ENCODE measurements at places on chromosomes 12 and 14.

DNA sequence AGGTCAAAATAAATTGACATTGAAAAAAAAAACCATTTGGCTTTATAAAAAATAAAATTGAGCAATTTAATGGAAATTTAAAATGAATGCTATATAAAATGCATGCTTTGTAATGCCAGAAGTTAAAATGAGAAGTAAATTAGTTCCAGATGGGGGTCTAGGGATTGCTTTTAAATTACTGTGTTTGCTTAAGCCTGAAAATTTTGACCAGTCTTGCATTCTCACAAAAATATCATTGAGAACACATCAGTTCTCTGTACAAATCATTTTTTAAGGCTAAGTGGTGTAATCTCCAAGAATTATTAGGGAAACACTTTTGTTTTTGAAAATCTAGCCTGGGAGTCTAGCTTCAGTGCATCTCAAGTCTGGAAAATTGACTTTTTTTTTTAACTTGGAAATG is 90.7 kb downstream of the RERG start:
- no peak for DNase-seq

- no peak for DNase-seq
Measured at GRCh38 chr14:73241481-73242165, 4.3 kb downstream of the PAPLN start.

DNA sequence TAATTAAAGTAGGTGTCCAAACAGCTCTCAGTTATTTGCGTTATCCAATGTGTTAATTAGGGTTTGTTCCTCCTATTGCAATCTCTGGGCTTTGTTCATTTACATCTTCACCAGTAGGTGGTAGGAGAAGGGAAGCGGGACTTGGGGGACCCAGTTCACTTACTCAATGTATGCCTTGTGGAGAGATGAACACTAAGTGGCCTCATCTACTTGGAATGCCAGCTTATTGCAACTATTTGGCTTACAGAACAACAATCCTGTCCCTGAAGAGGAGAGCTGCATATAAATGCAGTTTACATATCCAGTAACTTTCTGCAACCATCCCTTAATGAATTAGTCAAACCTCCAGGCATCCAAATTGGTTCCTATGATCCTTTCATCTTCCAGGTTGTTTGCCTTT is 417.1 kb upstream of the CCDC196 start:
- no peak for DNase-seq

DNA sequence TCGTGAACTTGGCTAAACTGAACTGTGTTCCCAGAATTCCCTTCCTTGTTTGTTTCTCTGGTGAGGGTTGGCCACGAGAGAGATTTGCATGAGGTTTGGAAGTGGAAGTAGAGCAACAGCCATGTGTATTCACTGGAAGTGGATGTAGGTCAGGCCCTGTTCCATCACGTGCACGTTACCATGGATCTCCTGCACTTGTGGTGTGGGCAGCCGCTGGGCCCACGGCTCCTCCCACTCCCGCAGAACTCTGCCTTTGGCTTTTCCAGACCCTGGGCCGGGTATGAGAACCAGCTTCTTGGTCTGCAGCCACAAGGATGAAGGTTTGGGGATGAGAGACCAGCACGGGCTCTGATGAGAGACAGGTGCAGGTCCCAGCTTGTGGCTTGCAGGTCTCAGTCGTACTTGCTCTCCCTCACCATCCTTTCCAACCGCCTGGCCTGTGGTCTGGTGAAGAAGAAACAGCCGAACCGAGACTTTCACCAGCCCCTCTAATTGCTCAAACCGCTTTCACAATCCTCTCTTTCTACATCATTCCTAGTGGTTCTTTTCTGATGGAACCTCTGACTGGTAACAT is 94.9 kb downstream of the DUSP16 start:
- peak; percentile 42 for DNase-seq

- DNase-seq: no peak
Measured at GRCh38 chr12:64976131-64976530, 145.0 kb downstream of the WIF1 start.

DNA sequence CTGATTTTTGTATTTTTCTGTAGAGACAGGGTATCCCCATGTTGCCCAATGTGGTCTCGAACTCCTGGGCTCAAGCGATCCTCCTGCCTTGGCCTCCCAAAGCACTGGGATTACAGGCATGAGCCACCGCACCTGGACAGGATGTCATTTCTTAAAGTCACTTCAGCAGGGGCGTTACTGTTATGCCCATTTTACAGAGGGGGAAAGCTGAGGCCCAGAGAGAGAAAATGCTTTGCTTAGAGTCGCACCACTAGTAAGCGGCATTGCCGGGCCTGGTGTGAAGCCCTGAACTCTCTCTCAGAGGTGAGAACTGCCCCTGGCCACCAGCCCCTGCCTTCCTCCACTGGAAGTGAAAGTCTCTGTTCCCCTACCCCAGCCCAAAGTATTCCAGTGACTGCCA is 207.0 kb downstream of the PHETA1 start:
- no peak for DNase-seq

- DNase-seq: no peak
Measured at GRCh38 chr12:71876137-71876799, 36.7 kb downstream of the TBC1D15 start.

- DNase-seq: no peak
Measured at GRCh38 chr12:95805864-95806671, 15.5 kb upstream of the NTN4 start.

DNA sequence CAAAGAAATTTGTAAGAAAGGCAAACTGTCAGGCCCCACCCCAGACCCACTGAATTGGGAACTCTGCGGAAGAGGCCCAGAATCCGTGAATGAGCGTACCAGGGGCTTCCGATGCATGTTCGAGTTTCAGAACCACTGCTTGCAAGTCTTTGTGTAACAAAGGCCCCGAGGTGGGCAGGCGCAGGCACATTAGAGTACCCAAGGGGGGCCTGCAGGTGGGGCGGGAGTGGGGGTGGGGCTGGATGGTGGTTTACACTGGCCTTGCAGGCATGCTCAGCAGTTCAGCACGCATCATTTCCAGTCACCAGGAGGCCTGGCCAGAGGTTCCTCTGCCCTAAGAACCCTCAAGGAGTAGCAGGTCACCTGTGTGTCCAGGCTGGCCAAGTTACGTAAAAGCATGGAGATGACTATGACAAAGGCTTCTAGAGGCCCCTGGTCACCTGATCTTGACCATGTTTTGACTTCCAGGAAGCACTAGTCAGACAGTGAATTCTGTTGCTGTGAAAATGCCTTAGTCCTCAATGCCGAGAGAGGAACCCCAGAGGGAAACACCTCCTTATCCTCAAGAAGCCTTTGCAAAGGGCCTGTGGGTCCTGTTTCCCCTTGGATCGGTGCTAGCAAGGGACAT is 33.2 kb upstream of the IRF2BPL start:
- DNase-seq: no peak

DNA sequence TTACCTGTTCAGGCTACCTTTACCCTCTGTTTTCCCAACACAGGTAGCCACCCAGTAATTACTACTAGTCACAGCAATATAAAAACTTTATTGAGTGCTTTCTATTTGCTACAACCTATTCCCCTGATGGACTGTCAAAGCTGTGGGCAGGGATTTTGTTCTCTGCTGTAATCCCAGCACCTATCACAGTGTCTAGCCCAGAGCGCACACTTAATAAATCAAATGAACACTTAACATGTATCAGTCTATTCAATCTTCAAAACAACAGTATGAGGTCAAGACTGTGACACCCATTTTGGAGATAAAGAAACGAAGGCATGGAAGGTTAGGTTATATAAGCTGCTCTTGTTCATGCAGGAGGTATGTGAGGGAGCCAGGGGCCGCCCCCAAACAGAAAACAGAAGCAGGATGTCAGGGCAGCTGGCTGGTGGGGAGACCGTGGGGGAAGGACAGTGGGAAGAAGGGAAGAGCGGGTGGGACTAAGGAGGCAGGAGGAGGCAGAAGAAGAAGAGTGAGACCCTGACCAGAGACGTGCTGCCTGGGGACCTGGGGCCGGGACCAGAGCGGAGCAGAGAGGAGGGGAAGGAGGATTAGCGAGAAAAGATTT is 1.7 kb downstream of the TNFRSF1A start:
- no peak for DNase-seq

DNA sequence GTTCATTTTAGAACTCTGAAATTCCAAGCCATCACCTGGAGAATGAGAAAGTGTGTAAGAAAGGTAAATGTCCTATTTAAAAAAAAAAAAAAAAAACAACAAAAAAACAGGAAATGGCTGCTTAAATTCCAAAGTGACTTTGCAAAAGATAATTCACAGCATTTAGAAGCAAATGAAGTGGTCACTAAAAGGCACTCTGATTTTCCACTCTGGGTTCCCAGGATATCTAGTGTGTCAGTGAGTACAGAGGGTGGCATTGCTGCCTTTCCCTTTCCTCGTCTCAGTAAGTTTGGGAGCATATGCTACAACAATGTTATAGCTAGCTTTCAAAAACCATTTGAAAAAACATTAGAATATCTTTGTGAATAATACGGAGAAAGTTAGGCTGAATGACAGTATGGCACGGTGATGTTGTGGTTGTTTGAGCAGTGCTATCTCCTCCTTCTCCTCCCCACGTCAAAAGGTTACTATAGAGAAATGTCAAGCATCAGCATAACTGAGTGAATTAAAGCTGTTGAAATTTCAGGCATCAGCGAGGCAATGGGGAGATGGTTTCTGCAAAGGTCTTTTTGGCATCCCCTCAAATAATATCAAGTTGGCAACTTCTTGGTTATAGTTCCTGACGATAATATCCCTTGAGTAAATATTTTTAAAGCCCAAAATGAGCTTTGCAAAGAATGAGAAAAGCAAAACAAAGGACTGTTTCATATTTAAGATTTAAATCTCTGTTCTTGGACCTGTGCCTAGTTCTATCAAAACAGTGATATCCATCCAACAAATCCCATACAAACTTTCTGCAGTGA is 164.5 kb upstream of the E2F7 start:
- no peak for DNase-seq

- no peak for DNase-seq
Measured at GRCh38 chr14:105857826-105858675, 331.7 kb downstream of the TMEM121 start.

DNA sequence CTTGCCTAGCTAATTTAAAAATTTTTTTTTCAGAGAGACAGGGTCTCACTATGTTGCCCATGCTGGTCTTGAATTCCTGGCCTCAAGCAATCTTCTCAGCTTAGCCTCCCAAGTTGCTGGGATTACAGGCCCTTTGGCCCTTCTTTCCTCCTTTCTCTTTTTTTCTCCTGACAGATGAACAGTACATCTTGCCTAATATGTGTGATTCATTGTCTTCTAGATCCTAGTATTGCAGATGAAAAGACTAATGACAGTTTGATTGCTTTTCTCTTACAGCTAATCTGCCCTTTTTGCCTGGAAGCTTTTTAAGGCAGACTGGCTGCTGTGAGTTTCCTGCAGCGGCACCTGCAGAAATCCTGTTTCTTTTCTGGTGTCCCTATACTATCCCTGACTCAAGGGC is 12.0 kb downstream of the DEPDC4 start:
- no peak for DNase-seq

GRCh38 chr14:35394326-35395013 is 10.1 kb downstream of the NFKBIA start:
- no peak for DNase-seq

GRCh38 chr14:36585100-36585499 is 2.7 kb upstream of the NKX2-8 start:
- DNase-seq: no peak

DNA sequence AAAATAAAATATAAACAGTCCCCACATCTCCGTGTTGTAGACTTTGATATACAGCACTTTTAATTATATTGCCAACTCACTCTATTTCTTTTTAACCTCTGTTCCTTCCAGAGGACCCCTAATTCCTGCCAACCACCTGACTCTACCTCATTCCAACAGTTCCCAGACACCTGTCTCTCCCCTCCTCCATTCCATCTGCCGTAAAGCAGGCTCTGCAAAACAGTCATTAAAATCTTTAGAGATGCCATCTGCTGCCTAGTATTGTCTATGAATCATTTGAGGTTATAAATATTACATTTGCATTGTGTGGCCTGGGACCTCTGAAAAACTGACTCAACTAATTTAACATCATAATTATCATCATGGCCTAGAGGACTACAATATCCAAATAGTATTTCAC is 148.8 kb upstream of the DCN start:
- no peak for DNase-seq

DNA sequence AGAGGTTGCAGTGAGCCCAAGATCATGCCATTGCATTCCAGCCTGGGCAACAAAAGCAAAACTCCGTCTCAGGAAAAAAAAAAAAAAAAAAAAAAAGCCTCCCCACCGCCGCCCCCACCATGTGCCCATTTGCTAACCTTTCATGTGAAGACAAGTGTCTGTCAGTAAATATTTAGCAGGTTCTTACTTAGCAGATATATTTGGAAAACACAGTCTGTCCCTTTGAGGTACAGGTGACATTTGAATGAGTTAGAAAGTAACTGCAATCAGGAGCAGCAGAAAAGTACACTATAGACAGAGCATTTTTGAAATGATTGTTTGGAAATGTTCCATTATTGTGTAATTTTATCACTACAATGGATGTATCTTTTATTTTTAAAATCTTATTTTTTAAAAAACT is 119.7 kb downstream of the FGD4 start:
- DNase-seq: no peak

GRCh38 chr12:15808250-15808649 is 19.1 kb upstream of the EPS8 start:
- DNase-seq: no peak

GRCh38 chr12:47863985-47864384 is 40.8 kb downstream of the VDR start:
- DNase-seq: no peak

GRCh38 chr12:14307004-14307403 is 58.5 kb upstream of the ATF7IP start:
- DNase-seq: no peak

DNA sequence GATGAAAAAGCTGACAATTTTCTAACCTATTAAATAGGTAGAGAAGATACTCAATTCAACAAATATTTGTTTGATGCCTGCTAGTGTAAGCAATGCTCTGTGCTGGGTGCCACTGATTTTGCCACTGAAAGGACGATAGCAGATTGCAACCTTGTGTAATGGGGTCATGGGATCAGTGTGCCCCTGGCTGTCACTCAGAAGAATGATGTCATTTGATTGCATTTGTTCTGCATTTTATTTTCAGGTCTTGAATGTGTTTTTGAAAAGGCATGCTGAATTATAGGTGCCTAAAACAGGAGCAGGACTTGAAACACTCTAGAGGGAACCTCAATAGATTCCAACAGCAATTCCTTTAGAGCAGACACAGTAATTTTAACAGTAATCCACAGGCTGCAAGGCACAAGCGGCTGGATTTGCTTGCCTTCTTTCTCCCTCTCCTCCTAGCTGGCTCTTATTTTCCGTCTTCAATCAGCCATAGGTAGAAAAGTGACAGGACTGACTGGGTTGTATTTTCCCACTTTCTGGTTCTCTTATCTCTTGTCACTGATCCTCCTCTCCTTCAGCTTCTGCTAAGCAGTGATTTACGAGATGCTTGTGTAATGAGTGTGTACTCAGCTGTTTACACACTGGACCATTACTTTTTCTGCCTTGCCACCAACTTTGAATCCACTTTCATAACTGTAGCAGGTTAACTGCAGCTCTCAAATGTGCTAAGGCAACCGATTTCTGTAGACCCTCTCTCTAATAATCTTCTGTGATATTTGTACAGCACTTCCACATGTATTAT is 4.1 kb downstream of the PLXNC1 start:
- no peak for DNase-seq

GRCh38 chr12:113825705-113826104 is 140.4 kb downstream of the RBM19 start:
- DNase-seq: no peak
